ENCODE measurements at places on chromosomes 16 and 17.

- DNase-seq: no peak
These were observed 11.9 kb upstream of the GSE1 start for GRCh38 chr16:85601272-85601639.

GRCh38 chr16:49560004-49560830, 186.6 kb downstream of the C16orf78 start:
- DNase-seq: no peak

GRCh38 chr17:27343294-27343693, 49.4 kb downstream of the WSB1 start:
- no peak for DNase-seq

DNA sequence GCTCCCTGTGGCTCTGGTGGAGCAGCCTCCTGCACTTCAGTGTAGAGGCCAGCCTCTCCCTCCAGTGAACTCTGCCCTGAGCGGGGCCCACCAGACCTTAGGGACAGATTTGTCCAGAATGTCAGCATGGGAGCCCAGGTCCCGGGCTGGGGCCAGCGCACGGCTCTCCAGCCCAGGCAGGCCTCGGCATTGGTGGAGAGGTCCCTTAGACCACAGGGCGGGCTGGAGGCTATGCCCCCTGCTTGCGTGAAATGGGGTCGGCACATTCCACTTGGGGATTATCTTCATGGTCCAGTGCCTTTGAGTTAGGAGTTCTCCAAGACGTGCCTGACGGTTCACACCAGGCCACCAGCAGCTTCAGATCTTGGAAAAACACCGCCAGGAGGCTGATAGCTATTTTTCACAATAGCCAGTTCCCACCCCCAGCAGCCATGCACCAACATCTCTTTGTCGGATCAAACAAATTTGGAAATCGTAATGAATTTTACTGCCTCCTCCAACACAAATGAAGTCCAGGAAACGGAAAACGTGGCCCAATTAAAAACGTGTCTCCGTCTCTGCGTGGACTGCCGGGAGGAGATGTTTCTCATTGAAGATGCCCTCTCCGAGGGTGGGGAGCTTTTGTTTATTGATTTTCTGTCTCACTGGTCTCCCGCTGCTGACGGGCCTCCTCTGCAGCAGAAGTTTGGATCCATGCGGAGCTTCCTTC, 110.0 kb upstream of the CIBAR2 start:
- no peak for DNase-seq

DNA sequence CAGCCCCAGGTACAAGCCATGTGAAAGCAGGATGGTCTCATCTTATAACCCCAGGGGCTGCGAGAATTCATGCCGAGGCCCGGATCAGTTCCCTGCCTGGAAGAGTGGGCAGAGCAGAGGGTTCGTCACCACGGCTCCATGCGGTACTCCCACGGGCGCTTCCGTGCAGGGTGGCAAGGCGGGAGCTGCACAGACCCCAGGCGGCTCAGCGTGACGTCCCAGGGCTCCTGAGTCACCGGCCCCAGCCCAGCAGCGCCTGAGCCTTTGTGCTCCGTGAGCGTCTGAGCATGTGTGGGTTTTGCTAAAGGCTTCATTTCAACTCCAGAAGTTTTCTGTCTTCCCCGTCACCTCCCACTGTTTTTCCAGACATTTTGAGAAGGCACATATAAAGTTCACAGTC, 71.2 kb upstream of the CHMP6 start:
- no peak for DNase-seq

DNA sequence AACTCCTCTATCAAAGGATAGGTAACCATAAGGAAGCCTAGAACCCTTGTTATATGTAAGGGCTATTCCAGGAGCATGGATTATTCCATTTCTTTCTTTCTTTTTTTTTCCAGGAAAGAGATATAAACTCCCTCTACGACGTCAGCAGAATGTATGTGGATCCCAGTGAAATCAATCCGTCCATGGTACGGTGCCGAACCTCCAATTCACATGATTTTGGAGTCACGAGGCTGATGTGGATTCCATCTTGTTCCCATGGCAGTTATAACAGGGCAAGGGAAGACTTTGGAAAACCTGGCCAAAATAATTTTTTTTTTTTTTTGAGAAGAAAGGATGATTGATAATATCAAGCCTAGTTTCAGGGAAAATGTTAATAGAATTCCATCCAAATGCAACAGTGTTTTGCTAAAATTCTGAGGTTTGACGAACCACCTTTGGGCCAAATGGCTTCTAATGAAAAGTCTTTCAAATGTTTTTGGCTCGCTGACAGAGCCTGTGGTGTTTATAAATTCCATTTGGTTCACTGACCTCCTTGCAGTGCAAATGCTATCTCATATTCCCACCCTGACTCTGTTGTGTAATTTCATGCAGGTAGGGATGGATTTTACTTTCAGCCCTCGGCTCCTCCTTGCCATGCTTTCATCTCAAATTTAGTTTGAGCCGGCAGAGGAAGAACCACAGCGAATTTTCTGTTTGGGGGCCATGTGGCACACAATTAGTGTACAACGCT, 90.0 kb downstream of the SDR42E1 start:
- DNase-seq: no peak

DNA sequence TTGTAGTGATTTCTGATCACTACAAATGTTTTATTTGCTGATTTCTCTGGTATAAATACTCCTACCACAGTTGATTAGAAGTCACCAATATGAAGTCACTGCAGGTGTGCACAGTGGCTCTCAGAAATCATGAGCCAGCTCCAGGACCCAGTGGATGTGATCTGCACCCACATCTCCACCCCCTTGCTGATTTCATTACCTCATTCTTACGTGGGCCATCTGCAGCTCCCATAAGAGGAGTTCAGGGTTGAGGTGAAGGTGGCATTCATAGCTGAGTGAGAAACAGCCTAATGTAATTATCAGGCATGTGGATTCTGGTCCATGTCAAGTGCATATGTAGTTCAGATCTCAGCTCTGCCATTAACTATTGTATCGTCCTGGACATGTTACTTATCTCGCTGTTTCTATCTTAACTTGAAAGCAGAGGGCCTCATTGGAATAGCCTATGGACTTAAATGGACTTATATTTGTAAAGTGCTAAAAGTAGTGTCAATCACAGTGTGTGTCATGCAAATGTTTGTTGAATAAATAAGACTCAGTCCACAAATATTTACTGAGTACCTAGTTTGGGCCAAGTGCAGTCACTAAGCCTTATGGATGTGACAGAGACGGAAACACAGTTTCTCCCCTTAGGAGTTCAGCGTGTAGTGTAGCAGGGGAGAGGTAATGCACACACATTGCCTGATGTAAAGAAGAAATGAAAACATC, 40.7 kb upstream of the ZKSCAN2 start:
- no peak for DNase-seq

DNA sequence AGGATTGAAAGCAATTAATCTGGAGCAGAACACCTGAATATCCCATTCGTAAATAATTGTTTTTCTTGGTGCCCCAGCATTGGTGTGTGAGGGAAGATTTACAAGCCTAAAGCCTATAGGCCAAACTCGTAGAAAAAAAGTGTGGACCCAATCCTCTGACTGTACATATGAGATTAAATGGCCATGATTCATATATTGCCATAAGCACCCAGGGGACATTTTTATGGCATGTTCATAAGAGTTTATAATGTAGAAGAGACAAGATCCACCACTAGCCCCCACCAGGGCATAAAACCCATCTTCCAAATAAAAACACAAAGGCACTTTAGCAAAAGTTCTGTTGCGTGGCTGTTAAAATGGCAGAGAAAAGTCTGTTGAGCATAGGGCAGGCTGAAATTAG, 15.5 kb upstream of the SALL1 start:
- DNase-seq: no peak
